Activated CD8-positive, alpha-beta memory T cell treated with anti-CD3 and anti-CD28 coated beads for 4 hours (primary cell): ENCODE measurements at places on chromosomes 7 and 10.

DNA sequence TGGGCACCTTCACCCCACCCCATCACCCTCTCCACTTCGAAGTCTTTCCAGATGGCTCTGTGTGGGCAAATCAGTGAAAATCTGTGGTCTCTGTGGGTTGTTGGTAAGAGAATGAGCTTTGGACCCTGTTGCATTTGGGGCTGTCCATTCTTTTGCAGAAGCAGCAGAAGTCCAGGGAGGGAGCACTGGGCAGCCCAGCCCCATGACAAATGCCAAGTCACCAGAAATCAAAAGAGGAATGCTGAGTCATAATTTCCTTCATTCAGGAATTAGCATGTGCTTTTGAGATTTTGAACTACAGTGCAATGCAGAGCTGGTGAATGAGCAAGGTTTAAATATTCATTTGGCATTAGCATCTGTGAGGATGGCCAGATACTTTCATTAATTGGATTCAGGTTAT, 556.2 kb downstream of the LRMDA start:
- no peak for DNase-seq

- DNase-seq: no peak
Observed at GRCh38 chr10:74705358-74705980, 120.9 kb upstream of the KAT6B start.

DNA sequence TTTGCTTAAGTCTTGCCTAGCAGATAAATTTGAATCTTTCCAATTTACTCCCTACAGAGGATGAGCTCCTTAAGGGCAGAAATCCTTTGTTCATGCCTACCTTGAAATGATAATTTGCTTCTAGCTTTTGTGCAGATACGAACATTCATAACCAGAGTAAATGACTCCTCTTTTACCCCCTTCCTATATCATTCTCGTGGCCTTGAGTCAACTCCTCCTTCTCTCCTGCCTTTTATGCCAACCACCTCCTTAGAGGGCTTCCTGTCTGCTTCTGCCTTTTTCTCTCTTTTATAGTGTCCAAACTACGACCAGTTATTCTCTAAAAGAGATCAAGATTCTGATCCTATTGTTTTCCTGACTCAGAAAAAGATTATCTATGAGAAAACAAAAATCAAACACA, 36.4 kb downstream of the MYPN start:
- no peak for DNase-seq

DNA sequence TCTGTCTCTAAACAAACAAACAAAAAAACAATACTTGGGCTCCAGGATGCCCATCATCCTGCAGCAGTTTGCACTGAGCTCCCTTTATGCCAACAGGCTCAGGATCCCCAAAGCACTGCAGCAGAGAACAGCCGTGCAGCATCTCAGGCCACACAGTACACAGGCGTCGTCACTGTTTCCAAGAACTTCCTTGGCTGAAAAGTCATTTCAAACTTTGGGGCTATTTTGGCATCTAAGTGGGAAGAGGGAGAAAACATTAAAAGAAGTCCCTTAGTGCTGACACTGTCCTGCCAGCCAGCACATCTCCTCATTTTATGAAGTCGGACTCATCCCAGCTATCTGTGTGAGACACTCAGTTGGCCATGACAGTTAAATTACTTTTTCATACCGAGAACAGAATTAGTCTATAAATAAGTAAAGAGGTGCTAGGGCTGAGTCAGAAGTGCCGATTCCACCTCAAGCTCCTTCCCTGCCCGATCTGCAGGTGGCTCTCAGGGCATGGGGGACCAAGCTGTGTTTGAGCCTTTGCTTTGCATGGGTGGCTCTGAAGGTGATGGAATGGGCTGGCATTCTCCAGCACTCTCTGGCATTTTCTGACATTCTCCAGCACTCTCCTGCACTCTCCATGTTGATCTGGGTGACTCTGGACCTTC, 68.5 kb downstream of the PTPRN2 start:
- no peak for DNase-seq

DNA sequence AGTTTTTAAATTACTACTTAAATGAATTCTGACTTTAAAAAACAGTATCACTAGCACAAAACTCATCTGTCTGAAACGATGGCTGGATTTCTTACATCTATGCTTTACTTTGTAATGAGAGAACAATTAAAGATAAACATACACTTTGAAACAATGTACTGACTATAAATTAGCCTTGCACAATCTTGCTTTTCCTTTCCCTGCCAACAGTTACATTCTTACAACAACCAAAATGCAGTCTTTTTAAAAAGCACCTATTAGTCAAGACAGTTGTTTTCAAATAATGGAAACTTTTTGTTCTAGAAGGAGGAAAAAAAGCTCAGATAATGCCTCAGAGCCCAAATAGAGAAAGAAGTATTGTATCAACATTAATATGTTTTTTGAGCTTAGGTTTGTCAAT, 153.3 kb downstream of the ELMO1 start:
- no peak for DNase-seq

- DNase-seq: no peak
Observed at GRCh38 chr7:52273685-52274610, 761.5 kb upstream of the POM121L12 start.

DNA sequence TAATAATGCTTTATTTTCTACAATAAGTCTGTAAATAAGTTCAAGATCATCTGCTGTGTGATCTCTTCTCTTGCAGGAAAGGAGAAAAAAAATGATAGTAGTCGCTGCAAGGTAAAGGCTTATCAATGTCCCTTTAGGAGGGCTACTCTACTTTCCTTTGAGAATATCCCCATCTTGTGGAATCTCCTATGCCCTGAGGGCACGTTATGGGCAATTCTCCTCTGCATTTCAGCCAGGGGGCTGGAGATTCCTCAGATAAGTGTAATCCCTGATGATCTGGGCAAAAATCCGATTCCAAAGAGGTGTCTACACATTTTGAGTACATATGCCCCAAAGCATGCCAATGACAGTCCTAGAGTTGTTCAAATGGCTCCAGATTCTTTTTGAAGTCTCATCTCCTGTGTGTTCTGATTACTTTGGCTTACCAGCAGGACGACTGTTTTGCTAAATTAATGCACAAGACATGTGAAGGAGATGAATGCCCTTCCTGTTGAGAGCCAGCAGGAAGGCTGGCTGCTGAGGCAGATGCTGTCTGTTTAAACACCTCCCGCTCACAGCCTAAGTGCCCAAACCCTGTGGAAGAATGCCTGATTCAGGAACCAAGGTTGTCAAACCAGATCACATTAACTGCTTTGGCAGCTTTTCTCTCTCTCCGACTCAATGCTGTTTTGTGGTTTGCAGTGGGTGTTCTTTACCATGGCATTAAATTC, 171.2 kb upstream of the COL1A2 start:
- DNase-seq: no peak

GRCh38 chr10:79407423-79407796, 38.0 kb downstream of the ZCCHC24 start:
- no peak for DNase-seq

DNA sequence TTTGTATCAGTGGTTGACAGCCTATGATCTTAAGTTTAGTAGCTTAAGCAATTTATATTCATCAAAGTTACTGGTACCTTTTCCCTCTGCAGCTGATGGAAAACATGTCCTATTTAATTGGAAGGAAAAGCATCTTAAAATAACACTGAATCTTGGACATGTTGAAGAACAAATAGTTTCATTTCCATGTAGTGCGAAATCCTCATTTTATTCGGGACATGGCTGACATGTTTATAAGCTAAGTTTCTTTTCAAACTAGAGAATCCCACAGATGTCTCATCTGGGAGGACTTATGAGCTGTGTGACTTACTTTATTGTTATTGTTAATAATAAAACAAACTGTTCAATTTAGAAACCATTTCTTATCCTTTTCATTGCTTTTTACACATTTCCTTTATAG, 461.0 kb downstream of the SUGCT start:
- no peak for DNase-seq

GRCh38 chr10:484441-484924, 205.0 kb downstream of the DIP2C start:
- DNase-seq: no peak

- DNase-seq: no peak
Observed at GRCh38 chr10:67772894-67773511, 65.0 kb downstream of the DNAJC12 start.

DNA sequence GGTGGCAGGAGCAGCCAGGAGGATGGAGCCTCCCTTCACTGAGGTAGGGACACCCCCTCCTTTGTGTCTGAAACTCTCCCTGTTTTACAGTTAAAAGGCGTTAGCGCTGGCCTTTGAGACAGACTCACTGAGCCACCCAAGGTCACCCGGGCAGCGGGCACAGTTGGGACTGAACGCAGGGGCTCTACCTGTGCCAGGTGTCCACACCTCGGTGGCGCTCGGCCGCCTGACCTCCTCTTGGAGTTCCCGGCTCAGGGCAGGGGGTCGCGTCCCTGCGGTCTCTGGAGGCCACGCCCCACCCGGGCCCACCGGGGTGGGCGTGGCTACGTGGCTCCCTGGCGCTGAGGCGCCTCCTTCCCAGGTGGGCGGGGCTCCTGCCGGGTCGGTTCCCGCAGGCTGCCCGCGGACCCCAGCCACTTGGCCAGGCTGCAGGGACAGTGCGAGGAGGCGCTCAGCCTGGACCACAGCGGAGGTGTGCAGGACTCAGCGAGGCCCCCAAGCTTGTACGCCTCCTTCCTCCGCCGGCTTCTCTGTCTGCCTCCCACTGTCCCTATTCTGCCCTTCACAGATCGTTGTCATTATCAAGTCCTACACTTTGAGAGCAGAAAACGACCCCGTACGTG, 39.9 kb upstream of the LEP start:
- DNase-seq: no peak

DNA sequence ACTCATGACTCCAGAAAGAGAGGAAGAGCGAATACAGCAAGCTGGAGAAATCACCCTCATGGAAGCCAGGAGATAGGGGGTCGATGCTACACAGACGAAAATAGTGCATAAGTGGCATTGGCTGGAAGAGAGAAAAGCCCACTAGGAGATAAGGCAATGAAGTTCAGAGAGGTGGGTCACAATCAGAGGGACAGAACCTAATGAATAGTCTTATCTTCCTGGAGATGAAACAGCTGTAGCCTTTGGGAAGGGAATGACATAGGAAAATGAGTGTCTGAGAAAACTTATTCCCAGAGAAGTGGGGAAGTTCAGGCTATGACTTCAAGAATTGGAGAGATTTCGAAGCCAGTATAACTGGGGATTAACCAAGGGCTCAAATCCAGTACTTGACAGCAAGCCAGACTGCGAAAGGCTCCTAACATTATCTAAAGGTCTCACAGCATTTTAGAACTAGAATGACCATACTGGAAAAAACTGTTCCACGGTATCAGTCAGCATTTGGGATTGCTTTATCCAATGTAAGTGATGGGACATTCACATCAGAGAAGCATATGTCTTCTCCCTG, 211.1 kb downstream of the ZNF365 start:
- no peak for DNase-seq

DNA sequence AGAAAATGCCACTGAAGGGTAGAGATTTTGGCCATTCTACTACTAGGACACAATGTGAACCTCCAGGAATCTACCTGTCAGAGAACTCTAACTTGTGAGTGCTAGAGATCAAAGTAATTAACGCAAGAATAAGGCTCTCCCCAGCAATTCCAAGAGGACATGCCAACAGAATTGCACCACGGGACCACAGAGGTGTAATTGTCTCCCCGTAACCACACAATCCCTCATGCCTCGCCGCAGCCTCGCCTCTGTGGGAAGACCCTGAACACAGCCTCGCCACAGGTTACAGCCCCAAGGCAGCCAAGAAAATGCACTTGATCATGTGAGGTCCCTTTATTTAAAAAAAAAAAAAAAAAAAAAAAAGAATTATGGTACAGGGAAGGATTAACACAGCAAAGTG, 29.5 kb downstream of the CDCA7L start:
- no peak for DNase-seq

GRCh38 chr7:711093-711921, 15.2 kb upstream of the DNAAF5 start:
- no peak for DNase-seq

DNA sequence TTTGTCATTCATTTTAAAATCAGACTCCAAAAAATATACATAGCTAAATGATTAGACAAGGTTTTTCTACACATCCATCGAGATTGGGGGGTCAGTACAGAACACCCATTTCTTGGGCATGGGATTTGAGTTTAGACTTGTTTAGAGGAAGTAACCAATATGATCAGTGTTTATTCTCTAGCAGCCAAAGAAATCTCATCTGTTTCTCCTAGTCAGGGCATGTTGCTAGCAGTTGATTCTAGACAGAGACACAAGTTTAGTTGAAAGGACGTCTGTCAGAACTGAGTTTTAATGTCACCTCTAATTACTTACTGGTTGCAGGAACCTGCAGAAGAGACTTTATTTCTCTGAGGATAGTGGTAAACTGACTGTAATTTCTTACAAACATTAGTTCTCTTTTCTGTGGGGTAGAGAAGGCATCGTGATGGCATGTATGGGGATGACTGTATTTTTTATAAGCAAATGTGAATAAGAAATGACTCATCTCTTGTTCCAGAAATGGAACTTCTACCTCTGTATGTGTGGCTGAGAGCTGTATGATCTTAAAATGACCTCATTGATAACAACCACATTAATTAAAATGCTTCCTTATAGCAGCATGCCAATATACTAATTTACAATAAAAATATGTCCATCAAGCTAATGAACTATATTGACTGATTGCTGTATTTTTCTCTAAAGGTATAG, 30.6 kb upstream of the RHOBTB1 start:
- DNase-seq: no peak

DNA sequence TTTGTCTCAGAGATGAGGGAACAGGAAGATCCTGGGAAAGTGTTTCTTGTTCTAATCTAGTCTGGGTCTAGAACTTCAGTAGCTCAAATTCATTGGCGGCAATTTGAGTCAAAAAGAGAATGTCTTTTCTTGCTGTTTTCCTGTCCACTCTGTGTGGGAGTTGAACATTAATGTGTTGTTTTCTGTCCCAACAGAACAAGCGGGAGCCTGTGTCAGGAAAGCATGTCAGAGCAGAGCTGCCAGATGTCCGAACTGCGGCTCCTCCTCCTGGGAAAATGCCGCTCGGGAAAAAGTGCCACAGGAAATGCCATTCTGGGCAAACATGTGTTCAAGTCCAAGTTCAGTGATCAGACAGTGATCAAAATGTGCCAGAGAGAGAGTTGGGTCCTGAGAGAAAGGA, 16.0 kb downstream of the GIMAP8 start:
- DNase-seq: no peak

- DNase-seq: no peak
Observed at GRCh38 chr10:34474009-34474376, 341.1 kb downstream of the PARD3 start.

DNA sequence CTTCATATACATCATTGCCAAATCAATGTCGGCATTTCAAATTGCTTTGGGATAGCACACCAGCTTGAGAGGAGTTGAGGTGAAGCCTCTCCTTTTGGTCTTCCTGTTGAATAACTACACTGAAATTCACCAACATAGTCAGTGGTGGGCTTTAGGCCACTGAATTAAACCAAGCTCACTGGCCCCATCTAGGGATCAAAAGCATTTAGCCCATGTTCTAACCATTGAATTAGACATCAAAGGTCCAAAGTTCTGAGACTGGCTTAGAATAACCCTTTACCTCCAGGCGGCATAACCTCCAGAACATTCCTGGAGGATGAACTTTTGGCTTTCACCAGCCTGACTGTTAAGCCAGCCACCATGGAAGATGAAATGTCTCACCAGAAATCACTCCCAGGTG, 54.6 kb downstream of the BPGM start:
- DNase-seq: no peak
